Hypothalamus (tissue), 51 donors: ENCODE measurements at places on chromosomes 2 and 18.

DNA sequence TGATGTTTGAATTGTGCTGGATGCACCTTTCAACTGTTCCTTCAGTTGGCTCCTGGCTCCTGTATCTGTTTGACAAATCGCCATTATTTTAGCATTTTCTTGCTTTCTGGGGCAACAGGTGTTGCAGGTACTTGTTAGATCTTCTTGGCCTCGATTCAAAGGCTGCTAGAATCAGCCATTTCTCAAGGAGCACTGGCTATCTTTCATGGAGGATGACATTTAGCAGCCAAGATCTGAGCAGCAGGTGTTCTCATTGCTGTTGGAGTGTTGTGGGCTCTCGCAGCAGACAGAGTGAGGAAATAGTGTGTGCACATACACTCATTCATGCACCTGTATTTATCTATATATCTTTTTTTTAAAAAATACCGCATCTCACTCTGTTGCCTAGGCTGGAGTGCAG, 52.2 kb downstream of the INPP5D start:
- DNase-seq: no peak

GRCh38 chr2:203692031-203692710, 14.3 kb upstream of the CD28 start:
- no peak for DNase-seq

- no peak for DNase-seq
Observed at GRCh38 chr2:100820273-100820522, 259 bp downstream of the NPAS2 start.

GRCh38 chr2:71860381-71860926, 287.2 kb downstream of the CYP26B1 start:
- DNase-seq: no peak

DNA sequence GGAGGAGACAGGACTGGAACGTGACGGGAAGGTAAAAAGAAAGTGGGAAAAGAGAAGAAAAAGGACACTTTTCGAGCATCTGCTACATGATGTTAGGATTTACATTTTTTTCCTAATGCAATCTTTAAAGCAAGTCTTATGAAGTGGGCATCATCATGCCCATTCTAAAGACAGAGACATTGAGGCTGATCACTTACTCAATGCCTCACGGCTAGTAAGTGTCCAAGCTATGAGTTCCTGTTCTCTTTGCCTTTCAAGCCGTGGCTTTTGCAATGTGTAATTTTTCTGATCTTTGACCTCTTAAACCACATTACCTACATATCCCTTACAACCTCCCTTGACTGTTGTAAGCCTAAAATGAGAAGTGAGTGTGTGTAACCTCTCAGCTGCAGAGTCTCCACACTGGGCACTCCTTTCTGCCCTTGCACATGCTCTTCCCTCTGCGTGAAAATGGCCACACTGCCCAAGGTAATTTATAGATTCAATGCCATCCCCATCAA, 649.2 kb downstream of the RNF144A start:
- no peak for DNase-seq

GRCh38 chr2:216113572-216113971, 4.4 kb downstream of the XRCC5 start:
- DNase-seq: no peak

DNA sequence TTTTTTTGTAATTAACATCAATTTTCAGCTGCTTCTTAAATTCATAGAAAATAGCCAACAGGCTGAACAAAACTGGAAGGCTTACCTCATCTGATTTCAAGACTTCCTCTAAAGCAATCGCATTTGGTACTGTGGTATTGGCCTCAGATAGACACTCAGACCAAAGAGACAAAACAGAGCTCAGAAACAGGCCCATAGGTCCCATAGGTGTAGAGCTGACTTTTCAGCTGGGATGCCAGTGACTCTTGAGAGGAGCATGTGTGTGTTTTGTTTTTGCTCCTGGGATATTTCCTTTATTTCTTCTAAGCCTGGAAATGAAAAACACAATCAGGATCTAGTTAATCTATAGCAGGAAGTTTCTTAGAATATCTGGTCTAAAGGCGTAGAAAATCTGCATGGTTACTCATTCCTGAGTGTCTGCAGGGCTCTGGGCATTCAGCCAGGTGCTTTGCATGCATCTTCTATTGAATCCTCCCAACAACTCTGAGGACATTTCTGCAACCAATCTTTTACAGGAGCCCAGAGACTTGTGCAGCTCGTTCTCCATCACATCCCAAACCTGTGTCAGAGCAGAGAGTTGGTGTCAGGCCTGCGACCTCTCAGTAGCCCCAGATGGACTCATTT, 190.8 kb downstream of the RTP5 start:
- no peak for DNase-seq

- DNase-seq: no peak
Observed at GRCh38 chr2:232250246-232251175, 128.0 kb upstream of the ALPP start.
